Stimulated activated CD4-positive, alpha-beta T cell treated with anti-CD3 and anti-CD28 coated beads, Interleukin-1b, Interleukin-23, amount 100 ng/mL, for 1 hour (primary cell): ENCODE measurements at places on chromosomes 1 and 21.

DNA sequence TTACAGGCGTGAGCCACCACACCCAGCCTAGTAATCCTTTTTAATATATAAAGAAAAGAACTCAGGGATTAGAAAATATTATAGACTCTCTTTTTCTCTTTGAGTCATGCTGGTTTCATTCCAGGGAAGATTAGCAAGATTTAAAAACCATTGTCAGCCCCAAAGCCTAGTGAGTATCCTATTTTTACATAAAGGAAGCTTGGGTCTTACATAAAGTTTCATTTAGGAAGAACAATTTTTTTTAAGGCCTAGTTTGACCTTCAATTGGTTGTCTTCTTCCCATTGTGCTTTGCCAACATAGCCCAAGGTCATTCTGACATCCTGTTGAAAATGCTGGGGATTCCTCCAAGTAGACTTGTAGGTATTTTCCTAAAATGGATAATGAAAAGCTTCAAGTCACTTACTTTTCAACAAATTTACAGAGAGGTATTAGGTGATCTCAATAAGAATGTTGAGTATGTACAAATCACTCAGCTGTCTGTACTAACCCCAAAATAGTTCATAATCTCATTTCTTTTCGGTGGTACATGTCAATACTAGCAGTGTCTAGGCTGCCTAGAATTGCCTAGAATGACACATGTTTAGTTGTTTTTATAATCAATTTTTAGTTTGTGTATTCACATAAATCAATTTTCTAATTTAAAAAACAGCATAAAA lies 4.3 kb upstream of the KIF14 start:
- DNase-seq = no peak

DNA sequence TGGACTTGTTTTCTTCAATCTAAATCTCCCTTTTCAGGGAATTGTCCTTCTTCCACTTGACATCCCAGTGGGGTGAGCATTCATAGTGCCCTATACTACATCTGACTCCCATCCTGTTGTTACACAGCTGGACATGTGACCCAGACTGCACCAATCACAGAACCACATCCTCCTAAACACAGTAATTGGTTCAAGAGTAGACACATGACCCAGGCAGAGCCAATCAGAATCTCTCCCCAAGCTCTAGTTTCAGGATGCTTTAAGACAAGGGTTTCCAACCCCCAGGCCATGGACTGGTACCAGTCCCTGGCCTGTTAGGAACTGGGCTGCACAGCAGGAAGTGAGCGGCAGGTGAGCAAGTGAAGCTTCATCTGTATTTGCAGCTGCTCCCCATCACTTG lies 5.6 kb upstream of the DDOST start:
- no peak for DNase-seq

- no peak for DNase-seq
Measured at GRCh38 chr1:212710566-212710965, 10.9 kb upstream of the BATF3 start.

- DNase-seq = no peak
Measured at GRCh38 chr1:91569411-91570119, 68.9 kb downstream of the CDC7 start.

DNA sequence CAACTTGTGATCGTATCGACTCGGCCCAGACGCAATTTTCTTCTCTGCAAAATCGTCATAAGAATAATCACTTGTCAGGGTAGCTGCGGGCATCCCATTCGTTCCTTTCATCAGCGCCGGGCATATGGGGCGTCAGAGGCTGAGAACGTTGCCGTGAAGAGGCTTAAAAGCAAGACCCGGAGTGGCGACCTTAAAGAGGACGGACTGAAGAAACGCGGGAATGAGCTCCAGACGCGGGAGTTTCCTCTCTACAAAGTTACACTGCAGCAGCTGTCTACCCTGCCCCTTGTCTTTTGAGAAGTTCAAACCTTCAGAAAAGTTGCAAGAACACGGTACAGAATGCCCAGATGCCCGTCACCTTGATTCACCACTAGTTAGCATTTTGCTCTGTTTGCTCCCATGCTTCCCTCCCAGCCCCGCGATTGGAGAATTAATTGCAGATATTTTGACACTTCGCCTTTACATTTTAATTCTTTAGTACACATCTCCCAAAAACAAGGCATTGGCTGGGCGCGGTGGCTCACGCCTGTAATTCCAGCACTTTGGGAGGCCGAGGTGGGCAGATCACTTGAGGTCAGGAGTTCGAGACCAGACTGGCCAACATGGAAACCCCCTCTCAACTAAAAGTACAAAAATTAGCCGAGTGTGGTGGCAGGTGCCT lies 967 bp downstream of the CENPS start:
- DNase-seq = no peak

- no peak for DNase-seq
Measured at GRCh38 chr1:155761736-155762405, 73.0 kb downstream of the DAP3 start.

DNA sequence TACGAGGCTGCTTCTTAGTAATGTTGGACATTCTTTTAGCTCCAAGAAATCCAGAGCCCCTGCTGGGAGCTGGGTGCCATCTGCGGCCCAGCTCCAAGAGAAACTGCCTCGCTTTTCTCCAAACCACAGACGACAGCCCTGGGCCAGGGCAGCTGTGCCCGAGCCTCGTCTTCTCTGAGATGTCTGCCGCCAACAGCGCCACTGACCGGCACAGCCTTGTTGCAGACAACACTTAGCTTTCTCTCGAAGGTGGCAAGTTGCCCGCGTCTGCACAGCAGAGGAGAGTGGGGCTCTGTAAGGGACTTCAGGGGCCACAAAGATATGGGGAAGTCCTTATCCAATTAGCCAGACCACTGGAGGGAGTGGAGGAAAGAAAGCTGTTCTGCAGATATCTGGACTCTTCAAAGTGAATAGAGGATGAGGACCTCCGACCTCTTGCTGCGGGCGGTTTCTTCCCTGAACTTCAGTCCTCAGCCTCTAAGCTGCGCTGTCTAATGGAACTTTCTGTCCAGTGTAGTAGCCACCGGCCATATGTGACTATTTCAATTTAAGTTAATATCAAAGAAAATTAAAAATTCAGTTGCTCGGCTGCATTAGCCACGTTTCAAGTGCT lies 63.9 kb upstream of the DISP3 start:
- no peak for DNase-seq
